Activated CD4-positive, alpha-beta T cell treated with anti-CD3 and anti-CD28 coated beads for 36 hours (primary cell): ENCODE measurements at places on chromosomes 1 and 21.

DNA sequence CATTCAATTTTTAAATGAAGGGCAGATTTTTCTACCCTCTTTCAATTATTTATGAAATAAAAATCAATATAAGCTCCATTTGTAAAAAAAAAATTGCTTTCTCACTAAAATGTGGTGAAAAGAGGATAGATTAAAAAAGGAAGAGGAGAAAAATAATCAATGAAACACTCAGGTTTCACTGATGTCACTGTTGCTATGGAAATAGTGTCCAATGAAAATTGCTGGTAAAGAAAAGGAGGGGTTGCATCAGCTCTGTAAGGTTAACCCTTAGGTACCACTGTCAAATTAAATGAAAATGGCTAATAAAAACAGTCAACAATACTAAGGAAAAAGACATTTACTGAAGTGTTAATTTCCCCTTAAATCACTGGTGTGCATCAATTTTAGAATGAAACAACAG lies 91.6 kb upstream of the TTC39A start:
- no peak for DNase-seq

- no peak for DNase-seq
These were observed 164.4 kb upstream of the EDN2 start for GRCh38 chr1:41648844-41649243.

DNA sequence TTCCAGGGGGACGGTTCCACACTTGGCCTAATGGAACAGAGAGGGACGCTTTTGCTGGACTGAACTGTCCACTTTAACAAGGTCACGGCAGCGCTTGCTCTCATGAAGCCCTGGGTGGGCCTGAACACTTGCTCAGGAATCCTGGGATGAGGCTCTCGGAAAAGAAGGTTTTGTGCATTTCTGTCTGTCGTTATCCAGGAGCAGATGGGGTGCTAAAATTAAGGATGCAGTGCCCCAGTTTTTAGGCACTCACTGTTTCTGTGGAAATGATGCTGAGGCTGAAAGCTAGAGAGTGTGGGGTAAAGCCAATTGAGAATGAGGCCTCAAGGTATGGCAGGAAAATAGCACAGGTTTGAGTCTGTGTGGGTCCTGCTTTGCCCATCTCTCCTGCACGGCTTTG lies 111.0 kb downstream of the DAB1 start:
- no peak for DNase-seq

- no peak for DNase-seq
These were observed 78.3 kb downstream of the ADAMTS1 start for GRCh38 chr21:26766826-26767325.

DNA sequence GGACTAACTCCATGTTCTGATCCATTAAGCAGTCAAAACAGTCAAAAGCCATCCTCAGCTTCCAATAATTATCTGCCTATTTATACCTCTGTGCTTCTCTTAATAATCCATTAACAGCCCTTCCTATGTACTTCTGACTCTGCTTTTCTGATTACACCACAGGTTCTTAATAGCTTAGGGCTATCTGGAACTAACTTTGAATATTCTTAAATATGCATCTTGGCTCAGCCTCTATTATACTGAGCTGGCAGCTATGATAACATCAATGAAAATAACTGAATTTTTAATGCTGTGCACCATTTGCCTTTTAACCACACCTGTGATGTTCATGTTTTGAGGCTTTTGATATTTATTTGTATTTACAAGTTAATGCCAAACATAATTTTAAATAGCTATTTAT lies 175.9 kb downstream of the DPYD start:
- DNase-seq = no peak

GRCh38 chr1:44780583-44781121 lies 5.3 kb downstream of the RPS8 start:
- DNase-seq = no peak

GRCh38 chr21:38980416-38981313 lies 174.9 kb downstream of the ETS2 start:
- DNase-seq = no peak

DNA sequence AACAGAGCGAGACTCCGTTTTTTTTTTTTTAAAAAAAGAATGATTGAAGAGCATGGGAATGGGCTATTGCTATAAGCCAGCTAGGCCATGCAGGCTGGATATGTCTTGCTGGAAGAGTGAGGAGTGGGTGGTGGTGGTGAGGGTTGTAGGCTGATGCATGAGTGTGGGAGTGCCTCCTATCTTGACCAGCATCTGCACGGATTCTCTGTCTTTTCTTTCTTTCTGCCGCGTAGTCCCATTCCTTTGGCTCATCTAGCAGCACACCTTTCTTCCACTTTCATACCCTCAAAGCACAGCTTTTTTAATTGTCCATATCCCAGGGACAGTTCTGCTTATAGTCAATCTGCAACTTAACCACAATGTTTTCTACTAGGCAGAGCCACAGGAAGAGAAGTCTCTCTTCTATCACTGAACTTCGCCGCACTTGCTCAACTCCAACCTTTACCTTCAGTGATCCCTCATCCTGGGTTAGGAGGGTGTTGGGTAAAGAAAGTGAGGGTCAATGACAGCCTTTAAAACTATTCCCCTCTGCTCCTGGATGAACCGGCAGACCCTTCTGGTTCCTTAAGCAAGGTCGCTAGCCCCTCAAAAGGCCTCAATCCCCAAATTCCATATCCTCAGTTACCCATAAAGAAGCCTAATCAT lies 15.2 kb downstream of the ADCY10 start:
- DNase-seq = no peak

DNA sequence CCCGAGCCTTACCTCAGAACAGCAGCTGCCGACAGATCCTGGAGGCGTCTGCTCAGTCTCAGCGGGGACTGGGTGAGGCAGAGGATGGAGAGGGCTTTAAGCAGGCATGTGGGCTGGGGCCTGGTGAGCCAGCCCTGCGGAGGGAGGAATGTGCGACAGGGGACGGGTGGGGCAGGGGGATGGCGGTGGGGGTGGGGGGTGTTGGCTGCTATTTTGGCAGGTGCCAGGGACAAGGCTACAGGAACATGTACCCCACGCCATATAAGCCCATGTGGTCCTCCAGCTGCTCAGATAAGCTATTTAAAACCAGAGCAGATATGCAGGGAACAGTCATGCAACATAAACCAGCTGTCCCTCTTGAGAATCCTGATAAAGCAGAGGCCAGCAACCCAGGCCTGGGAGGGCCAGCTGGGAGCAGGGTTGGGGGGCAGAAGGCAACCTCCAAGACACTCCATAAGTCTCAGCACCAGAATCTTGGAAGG lies at the start of gene TNNT2:
Gene TNNT2, minus strand, starts transcription at position 70 of the 482 bp plus-strand sequence. CDS start 4,426 bp downstream, outside the sequence.
- DNase-seq = no peak

DNA sequence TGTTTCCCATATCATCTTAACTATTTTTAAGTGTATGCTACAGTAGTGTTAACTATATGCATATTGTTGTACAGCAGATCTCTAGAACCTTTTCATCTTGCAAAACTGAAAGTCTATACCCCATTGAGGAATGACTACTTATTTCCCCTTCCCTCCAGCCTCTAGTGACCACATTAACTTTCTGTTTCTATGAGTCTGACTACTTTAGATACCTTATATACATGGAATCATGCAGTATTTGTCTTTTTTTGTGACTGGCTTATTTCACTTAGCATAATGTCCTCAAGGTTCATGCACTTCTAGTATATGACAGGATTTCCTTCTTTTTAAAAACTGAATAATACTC lies 96.5 kb upstream of the BTG3 start:
- no peak for DNase-seq

GRCh38 chr1:80047791-80048190 lies 1041.3 kb upstream of the ADGRL4 start:
- no peak for DNase-seq

DNA sequence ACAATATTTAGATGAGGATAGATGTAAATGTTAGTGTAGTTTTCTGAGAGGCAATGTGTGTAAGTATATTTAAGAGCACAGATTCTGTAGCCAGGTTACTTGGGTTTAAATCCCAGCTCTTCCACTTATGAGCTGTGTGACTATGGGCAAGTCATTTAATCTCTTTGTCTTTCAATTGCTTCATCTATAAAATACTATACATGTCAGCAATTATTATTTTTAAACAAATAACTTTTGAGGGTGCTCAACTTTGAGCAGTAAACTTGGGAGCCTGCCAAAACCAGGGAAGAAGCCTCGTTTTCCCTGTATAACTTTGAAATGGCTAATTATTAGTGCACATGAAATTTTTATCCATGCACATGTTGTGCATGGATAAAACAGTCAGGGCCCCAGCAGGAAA lies 222.8 kb downstream of the FOXD2 start:
- DNase-seq = no peak

DNA sequence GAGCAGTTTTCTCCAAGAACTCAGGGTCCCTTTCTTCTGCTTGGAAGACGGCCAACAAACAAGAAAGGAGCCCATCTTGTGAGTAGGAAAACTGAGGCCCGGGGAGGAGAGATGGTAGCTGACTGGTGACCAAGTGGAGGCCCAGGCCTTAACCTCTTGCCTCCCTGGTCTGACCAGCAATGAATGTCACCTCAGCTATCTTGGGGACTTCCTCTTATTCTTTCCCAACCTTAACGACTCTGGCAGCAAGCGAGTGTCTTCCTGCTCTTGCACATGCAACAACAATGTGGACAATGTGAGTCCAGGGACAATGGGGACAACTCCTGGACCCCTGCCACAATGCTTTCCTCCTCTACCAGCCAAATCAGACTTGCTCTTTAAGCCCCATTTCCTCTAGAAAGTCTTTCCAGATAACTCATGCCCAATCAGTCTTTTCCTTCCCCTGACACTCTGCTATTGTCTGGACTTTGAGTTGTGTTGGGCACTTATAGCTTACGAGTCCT lies 12.6 kb downstream of the HSPG2 start:
- no peak for DNase-seq

- DNase-seq = peak; percentile 19
These were observed at the start of gene PLA2G4A for GRCh38 chr1:186828611-186829454. PLA2G4A (plus strand) TSS chr1:186828949; CDS start chr1:186854355, 25,406 bp downstream.

DNA sequence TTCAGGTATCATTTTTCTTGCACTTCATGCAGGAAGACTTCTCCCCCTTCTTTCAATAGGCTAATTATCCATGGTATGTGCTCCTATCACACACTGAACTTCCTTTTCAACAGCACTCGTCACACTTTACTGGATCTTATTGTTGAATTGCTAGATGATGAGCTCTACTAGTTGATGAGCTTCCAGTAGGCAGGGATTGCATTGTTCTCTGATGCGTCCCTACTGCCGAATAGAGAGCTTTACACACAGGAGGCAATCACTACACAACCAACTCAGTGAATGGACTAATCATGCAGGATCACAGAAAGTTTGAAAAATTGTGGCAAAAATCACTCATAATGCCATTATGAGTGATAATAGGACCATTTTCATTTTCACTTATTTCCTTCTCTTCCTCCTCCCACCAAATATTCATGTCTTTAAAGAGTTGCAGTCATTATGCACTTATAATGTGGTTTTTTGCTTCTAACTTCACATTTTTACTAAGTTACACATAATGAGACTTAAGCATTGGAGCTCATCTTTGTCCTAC lies 128.1 kb upstream of the ZNF648 start:
- DNase-seq = no peak

DNA sequence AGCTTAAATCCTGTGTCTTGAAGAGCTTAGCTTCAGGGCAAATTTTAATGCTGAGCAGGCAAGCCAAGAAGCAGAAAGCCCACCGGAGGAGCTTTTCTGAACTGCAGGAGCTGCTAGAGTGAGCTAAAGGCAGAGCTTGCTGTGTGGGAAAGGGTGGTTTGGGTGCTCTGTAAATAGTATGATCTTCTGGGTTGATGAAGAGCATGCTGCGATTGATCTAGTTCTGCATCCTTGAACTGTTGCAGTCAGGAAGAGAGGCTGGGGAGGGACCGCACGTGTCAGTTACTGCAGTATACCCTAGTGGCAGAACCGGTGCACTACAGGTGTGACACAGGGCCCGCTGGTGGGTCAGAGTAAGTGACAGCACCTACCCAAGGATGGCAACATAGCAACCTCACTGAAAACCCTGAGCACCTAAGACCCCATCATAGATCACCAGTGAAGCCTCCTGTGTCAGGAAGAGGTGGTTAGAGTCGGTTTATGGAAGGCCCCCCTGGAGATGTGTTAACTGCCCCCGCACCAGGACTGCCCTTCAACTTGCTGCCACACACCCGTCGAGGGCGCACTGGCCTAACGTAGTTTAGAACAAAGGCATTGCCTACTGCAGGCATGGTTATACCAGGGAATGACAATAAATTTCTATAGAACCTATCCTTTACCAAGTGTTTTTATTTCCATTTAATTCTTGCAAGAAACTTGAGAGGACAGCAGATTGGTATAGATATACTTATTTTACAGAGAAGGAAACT lies 146.0 kb upstream of the KIAA0040 start:
- DNase-seq = peak; percentile 82

DNA sequence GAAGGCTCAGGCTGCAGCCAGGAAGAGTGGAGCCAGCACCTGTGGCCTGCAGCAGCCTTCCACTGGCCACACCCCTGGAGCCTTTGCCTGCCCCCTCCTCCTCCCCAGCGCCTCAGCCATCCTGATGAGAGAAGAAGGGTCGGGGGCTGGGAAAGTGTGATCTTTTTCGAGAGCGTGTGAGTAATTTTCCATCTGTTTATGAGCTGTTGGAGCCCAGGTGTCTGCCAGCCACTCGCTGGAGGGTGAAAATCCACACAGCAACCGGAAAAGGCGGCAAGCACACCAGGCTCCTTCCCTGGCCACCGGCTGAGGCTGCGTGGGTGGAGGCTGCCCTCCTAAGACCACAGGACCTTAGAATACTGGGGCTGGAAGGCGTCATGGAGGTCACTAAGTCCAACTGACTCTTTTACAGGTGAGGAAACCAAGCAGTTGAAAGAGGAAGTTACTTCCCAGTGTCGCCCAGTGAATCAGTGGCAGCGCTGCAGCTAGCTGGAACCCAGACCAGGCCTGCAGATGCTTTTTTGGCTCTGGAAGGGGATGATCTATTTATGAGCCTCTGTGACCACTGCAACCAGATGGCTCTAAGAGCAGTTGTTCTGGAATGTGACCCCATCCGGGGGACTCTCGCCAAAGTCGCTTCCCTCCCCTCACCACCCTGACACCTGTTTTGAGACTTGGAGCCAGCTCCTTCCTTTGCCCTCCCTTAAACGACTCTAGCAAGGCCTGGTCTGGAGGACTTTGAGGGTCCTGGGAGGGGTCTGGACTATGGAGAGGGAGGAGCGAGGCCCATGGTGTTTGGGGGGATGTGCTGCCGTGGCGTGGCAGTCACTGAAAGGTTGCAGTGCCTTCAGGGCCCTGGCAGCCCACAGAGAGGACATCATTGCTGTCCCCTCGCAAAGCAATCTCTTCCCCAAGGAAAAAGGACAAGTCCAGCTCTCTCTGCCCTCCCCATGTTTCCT lies 54.5 kb downstream of the LGR6 start:
- DNase-seq = no peak
